Pulmonary artery endothelial cell (primary cell): ENCODE measurements at places on chromosomes 6 and 20.

DNA sequence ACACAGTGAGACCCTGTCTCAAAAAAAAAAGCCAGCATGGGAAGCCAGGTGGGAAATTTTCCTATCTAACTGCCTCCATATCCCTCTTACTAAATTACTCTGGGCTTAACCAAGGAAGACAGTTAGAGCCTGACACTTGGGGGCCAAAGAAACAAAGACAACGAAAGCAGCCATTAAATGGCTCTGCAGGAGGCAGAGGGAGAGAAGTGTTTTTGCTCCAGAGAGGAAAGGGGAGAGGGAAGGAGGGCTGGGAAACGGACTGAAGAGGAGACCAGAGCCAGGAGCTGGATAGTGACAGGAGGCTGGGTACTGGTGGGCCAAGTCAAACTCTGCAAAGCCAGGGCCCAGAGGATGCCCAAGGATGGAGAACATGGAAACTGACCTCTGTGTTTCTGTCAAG is 10.7 kb upstream of the TGIF2 start:
- no peak for DNase-seq

DNA sequence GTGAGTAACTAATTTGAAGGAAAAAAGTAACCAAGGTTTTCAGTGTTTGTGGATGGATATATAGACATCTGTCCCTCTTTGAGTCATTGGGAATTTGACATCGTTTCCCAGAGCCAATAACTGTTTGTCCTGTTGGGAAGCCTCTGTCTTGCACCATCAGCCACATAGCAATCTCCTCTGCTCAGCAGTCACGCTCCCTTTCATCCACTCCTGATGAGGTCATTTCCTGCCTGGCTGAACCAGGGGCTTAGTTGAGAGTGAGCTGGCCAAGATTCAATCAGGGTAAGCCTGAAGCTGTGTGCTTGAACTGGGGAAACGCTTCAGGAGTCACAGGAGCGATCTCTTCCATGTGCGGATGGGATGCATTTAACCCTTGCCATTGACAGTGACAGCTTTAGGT is 121.5 kb upstream of the FOXQ1 start:
- DNase-seq, result no peak

DNA sequence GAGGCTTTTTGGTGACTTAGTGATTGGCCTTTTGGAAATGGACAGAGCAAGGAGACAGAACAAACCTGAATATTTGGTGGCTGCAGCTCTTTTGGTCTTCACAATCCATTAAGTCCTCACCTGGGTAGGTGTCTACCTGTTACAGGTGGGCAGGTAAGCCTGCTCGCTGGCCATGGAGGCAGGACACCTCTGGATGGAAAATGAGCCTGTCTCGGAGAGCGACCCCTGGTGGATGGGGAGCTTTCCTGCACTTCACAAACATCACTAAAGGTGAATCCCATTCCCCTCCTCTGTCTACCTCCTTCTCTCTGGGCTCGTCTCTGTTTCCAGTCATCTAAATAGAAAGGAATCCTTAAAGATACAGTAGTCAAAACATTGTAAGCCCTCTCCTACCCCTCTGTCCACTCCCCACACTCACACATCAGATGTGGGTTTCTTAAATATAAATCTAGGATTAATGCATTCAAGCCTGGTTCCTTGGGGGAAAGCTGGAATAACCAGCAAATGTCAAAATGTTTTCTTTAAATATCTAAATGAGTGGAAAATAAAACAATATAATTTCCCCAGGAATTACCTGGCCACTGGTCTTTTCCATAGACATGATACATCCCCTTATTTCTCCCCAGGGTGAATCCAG is 304.9 kb downstream of the CDH26 start:
- no peak for DNase-seq

DNA sequence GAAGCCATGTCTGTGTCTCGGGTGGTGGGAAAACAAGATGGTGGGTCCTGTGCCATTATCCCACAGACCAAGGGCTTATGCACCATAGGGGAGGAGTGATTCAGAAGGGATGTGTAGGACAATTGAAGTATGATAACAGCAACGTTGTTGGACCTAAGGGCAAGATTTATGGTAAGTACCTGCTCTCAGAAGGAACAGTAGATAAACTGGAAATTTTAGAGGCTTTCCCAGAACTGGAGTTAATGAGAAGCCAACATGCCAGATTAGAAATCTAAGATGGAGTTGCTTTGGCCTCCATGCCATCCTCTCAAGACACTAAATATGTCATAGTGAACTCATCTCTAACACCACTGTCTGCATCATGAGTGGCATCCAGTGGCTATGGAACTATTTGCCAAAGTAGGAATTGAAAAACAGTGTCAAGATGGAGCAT is 84.7 kb upstream of the MYLIP start:
- no peak for DNase-seq

- no peak for DNase-seq
Observed at GRCh38 chr6:149033454-149033853, 284.1 kb upstream of the TAB2 start.

DNA sequence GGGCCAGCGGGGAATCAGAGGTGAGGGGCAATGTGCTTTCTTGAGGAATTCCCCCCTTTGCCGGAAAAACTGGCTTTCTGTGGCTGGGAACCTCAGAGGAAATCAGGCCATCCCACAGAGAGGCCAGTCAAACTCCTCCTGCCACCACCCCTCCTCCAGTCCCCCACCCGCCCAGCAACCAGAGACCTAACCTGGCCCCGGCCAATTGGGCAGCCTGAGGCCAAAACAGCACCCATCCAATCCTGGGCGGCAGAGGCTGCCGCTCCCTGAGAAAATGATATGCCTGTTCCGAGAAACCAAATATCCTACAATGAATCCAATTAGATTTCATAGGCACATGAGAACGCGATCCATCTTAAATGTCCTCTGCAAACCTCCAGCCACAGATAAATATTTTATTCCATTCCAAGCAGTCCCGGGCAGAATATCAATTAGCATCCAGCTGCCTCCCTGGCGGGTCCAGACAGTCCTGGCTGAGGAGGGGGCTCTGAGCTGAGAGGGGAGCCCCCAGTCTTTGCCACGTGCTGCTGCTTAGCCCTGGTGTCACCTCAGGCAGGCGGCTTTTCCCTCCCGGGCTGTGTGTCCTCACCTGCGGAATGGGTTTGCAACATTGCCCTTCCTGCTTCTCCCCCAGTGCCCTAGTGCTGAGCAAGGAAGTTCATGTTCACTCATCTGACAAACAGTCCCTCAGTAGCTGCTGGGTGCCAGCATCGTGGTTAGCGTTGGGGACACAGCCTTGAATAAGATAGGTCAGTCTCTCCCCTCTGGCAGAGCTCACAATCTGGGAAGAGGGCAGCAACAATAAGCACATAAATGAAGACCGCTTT is 95.0 kb downstream of the DLGAP4 start:
- no peak for DNase-seq

- DNase-seq, result no peak
Observed at GRCh38 chr6:158643836-158644230, 710 bp downstream of the DYNLT1 start.

GRCh38 chr20:17533396-17533795 is 2.2 kb upstream of the BFSP1 start:
- no peak for DNase-seq

DNA sequence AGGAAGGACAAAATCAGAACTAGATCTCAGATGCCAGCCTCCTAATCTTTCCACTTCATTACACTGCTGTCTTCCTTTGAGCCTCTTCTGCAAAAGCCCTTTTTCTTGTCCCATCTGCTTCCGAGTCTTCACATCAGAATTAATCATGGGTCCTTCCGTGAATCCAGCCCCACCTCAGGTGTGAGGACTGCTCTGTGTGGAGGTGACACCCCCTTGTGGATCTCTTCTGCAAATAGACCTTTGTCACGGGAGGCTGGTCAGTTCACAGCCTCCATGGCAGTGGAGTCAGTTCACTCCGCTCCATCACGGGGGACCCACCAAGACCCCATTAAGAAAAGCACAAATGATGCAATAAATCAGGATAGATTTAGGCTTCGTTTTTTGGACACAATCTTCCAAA is 171.1 kb downstream of the ADAT2 start:
- DNase-seq, result no peak
